ENCODE measurements at places on chromosomes 11 and 22. TPM values are rescaled to one million over a fixed set of nuclear protein-coding genes. Genes with fewer than 3 reads are reported as not detected.

GRCh38 chr22:24526191-24526590, 28.7 kb downstream of the GUCD1 start:
- no peak for DNase-seq

DNA sequence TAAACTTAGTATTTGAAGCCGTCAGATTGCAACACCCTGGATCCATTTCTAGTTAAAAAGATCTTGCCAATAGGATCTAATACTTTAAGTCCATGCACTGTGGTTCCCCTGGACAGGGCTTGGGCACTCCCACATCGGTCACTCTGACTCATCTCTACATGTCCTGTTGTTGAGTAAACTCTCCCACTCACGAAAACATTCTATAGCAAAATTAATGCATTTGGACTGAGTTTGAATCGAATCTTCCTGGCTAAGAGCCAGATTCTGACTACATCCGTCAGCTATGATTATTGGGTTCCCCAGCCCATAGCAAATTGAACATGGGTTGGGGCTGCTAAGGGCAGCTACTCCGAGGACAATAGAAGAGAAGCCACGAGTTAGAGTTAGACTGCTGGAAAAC, 182.1 kb upstream of the SORL1-AS1 start:
- peak; percentile 15 for DNase-seq

ABCC8 gene
- polyA plus RNA-seq = not detected

VPREB1 gene
- polyA plus RNA-seq = 0.44 TPM

KDM4D gene
- 1.3 TPM for polyA plus RNA-seq
